ENCODE measurements at places on chromosomes 3 and 15.
A peak's percentile ranks its signal among the peaks of the same experiment; 100 is the strongest.

GRCh38 chr15:90607361-90607760, 77.6 kb downstream of the CRTC3 start:
- no peak for DNase-seq

GRCh38 chr3:5321666-5322340, 134.3 kb downstream of the EDEM1 start:
- DNase-seq, result no peak

GRCh38 chr3:167830007-167830406, 94.5 kb downstream of the SERPINI1 start:
- no peak for DNase-seq

DNA sequence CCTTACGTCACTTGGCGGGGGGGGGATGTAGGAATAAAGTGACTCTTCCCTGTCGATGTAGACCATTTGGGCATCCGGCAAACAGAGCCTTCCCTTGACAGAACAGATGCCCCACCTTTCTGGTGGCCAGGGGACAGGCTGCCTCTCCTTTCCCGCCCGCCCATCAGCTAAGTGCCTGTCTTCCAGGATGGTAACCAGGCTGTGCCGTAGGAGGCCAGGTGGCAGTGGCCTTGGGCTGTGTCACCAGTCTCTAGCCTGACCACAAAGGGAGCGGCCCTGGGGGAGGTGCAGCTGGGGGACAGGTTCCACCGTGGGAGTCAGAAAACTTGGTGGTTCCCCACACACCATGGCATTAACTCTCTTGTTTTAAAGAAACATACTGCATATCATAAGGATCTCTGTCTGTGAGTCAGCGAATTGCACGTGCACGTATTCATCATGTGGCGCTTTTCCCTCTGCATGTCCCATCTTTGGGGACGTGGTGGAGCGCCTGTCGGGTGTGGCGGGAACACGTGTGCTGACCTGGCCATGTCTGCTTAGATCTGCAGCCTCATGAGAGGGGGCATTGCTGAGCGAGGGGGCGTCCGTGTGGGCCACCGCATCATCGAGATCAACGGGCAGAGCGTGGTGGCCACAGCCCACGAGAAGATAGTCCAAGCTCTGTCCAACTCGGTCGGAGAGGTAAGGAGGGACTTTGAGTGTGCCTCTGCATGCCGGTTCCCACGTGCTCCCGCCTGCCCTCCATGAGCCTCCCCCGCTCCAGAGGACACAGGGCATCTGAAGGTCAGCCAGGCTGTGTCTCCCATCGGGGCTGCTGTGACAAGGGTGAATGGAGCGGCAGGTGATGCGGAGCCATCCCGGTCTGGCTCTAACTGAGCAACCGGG, 156.0 kb downstream of the NSMCE3 start:
- no peak for DNase-seq

GRCh38 chr3:39531066-39531465, 63.6 kb downstream of the MOBP start:
- no peak for DNase-seq

DNA sequence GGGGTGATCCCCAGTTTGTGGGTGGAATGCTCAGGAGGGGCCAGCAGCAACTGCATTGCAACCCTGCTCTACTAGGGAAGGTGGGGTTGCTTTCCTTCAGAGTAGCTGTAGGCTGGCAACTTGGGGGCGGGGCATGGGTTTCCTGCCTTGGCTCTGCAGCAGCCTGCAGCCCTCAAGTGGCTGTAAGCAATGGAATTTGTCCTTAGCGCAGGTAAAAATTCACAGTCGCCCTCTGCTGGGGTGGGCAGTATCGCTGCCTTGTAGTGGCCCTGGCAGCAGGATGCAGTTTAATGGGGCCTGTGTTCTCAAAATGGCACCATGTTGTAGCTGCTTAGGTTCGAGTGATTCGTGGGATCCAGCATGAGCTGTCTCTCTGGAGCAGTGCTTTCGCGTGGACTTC, 29.8 kb downstream of the STT3B start:
- no peak for DNase-seq

DNA sequence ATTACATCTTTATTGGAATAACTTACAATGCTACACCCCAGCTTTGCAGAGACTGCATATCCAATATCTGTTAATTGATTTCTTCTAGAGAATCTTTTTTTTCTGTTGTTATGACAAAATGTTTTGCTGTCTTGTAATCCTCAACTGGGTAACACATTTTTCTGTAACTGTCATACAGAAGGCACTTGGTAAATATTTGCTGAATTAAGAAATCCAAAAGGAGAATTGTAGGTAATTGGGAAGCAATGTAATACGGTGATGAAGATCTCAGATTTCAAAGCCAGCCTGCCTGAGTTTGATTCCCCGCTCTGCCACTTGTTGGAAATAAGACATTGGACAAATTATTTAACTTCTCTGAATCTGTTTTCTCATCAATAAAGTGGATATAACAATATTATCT, 169.1 kb downstream of the WDR72 start:
- no peak for DNase-seq

DNA sequence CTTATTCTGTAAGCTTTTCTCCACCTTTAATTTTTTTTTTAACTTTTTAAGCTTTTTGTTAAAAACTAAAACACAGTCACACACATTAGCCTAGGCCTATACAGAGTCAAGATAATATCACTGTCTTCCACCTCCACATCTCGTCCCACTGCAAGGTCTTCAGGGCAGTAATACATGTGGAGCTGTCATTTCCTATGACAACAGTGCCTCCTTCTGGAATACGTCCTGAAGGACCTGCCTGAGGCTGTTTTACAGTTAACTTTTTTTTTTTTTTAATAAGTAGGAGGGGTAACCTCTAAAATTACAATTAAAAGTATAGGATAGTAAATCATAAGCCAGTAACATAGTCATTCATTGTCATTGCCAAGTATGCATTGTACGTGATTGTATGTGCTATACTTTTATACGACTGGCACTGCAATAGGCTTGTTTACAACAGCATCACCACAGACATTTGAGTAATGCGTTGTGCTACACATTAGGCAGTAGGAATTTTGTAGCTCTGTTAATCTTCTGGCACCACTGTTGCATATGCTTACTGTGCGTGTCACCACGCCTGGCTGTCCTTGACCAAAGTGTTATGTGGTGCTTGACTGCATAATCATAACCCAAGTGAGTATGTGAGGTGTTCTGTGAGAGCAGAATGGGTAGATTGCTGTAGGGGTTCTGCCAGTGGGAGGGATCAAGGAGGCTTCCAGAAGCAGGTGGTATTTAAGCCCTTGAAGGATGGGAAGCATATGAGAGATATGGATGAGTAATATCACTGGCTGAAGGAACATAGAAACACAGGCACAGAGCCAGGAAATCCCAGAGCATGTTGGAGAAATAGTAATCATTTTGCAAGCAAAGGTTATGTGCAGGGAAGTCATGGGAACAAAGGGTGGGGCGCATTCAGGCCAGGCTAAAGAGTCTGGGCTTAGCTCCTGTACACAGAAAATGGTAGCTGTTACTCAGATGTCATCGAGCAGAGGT, 18.3 kb downstream of the FBXO22 start:
- no peak for DNase-seq

DNA sequence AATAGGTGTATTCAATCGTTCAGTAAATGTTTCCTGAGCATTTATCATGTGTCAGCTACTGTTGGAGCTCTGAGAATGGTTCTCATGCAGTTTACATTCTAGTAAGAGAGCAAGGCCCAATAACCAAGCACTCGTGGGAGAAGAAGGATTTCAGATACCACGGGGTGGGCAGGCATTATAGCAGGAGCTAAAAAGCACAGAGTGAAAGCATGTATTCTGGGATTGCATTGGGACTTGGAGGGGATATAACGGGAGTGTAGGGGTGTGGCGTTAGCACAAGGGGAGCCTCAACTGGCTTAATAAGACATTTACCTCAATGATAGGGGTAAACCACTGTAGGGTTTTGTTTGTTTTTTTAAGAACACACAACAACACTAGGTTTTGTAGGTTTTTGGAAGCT, 1.6 kb upstream of the SIAH2 start:
- no peak for DNase-seq

- no peak for DNase-seq
These were observed 33.4 kb upstream of the RSL24D1 start for GRCh38 chr15:55230051-55230670.

GRCh38 chr15:57624730-57625129, 33.0 kb downstream of the MYZAP start:
- DNase-seq, result no peak

- no peak for DNase-seq
These were observed 60.1 kb upstream of the ICE2 start for GRCh38 chr15:60539016-60539415.

DNA sequence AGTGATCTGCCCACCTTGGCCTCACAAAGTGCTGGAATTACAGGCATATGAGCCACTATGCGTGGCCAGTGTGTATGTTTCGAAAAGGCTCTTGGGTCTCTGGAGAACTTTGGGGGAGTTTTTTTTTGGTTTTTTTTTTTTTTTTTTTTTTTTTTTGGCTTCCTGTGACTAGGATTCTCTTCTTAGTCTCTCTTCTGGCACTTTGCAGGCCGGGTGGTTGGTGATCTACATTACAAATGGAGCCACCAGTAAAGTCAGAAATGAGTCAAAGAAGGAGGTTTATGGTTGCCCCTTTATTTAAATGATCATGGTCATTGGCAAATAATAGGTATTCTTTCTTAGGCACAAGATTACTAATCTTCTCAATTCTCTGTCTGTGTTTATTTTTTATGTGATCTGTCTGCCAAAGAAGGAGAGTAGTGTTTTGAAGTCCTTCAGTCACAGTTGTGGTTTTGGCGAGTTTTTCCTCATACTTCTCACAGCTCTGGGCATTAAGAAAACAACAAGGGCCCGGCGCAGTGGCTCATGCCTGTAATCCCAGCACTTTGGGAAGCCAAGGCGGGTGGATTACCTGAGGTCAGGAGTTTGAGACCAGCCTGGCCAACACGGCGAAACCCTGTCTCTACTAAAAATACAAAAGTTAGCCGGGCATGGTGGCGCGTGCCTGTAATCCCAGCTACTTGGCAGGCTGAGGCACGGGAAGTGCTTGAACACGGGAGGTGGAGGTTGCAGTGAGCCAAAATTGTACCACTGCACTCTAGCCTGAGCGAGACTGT, 38.3 kb downstream of the PDE8A start:
- no peak for DNase-seq

DNA sequence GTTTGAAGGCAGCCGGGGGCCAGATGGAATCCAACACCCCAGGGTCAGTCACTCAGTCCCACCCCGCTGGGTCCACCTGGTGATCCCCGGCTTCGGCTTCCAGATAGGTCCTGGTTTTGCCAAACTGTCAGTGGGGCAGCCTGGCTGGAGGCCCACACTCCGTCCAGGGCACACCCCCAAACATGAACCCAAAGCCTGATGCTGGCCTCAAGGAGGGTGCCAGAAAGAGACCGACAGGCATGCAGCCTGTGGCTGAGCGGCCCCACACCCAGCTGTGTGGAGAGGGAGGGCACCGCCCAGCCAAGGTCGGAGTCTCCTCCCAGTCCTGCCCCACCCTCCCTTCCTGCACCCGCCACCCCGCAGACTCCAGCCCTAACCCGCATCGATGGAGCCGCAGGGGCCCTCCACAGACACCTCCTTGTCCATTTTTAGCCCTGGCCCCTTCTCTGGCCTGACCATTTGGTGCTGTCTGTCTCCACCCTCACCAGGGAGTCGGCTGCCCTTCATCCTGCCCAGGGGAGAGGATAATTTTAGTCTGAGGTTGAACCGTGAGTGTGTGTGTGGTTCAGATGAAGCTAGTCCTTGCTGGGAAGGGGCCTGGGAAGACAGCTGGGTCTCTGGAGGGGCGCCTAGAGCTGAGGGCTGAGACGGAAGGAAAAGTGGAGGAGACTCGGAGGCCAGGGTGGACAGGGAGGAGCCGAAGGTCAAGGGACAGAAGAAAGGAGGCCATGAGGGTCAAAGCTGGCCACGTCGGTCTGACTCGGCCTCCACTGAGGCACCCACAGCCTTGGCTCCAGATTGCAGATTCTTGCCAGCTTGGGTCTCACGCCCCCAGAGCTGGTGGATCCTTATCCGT, 23.1 kb downstream of the TNK2 start:
- no peak for DNase-seq

DNA sequence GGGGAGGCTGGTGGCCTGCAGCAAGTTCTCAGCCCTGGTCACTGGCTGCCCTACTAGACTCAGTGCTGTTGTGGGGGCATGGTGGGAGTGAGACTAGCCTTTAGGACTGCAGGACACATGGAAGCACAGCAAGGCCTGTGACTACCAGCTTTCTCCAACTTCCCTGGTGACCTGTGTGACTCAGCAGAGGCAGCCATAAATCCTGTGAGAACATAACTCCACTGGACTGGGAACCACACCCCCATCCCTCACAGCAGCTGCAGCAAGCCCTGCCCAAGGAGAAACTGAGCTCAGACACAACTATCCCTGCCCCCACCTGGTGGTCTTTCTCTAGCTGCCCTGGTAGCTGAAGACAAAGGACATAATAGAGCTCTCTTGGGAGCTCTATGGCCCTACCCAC, 111.3 kb downstream of the DCLK3 start:
- no peak for DNase-seq

GRCh38 chr3:106126067-106126845, 257.4 kb upstream of the CBLB start:
- DNase-seq, result no peak

GRCh38 chr3:133745981-133746711, at the start of gene TF:
TSS of gene TF (plus strand) at chr3:133746393. CDS start at chr3:133746441, 48 bp downstream.
- peak; percentile 83 for DNase-seq

DNA sequence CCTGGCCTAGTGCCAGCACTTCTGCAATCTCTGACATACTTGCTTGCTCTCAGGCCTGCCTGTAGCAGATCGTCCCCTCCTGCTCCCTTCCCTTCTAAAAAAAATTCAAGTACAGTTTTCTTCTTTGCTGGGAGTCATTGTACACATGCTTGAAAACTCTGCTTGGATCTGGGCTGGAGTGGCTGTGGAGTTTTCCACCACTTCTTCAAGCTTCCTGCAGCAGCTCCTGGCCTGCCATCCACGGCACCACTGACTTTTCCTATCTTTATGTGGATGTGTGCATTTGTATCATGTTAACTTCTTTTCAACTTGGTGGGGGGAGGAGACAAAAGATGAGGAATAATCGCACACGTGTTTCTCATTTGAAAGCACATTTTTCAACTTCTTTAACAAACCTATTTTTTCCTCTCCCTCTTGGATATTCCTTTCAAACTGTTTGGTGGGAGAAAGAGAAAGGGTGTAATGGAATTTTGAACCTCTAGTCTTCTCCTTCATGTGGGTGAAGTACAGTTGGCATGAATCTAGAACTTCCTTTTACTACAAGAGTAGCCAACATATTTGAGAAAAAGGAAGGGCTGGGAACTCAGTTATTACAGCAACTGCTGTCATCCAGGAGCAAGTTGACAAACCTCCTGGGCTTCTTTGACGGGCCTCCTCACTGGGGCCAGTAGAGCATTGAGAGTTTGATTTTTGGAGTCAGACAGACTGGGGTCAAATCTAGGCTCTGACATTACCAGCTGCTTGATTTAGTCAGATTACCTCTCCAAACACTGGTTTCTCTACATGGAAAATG, 61.2 kb upstream of the LRTM1 start:
- no peak for DNase-seq

- no peak for DNase-seq
These were observed 16.1 kb downstream of the ALS2CL start for GRCh38 chr3:46677411-46677726.
